Activated gamma-delta T cell (primary cell): ENCODE measurements at places on chromosomes 3 and 15.

- no peak for DNase-seq
Observed at GRCh38 chr3:48553361-48553760, 3.2 kb downstream of the PFKFB4 start.

- no peak for DNase-seq
Observed at GRCh38 chr15:34588046-34588674, 4.7 kb upstream of the GOLGA8B start.

DNA sequence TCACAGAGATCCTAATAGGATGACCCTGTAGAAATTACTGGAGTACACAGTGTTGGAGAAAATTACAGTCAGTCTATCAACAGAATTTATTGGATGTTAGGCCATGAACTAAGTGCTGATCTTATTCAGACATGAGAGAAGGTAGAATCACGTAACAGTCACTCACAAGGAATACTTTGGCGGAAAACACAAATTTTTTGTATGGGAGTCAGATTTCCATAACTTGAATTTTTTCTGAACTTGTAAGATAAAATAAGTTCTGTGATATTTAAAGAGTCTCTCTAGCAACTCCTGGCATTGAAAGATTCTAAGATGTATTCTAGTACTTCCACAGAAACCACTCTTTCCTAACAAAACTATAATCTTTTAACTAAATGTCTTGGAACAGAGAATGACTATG, 178.8 kb upstream of the MME start:
- no peak for DNase-seq

GRCh38 chr3:188497021-188497420, 343.1 kb downstream of the LPP start:
- DNase-seq, result no peak

GRCh38 chr3:88617283-88617682, 467.5 kb downstream of the C3orf38 start:
- no peak for DNase-seq

- DNase-seq, result no peak
Observed at GRCh38 chr3:159770998-159771397, 217.6 kb upstream of the IL12A start.

- DNase-seq, result no peak
Observed at GRCh38 chr3:173591401-173591800, 193.9 kb downstream of the NLGN1 start.

- DNase-seq, result no peak
Observed at GRCh38 chr3:142839831-142840230, 49.1 kb downstream of the PCOLCE2 start.

GRCh38 chr3:89101251-89101650, 6.2 kb upstream of the EPHA3 start:
- DNase-seq, result no peak

- DNase-seq, result no peak
Observed at GRCh38 chr3:188742755-188743550, 428.8 kb upstream of the TPRG1 start.

DNA sequence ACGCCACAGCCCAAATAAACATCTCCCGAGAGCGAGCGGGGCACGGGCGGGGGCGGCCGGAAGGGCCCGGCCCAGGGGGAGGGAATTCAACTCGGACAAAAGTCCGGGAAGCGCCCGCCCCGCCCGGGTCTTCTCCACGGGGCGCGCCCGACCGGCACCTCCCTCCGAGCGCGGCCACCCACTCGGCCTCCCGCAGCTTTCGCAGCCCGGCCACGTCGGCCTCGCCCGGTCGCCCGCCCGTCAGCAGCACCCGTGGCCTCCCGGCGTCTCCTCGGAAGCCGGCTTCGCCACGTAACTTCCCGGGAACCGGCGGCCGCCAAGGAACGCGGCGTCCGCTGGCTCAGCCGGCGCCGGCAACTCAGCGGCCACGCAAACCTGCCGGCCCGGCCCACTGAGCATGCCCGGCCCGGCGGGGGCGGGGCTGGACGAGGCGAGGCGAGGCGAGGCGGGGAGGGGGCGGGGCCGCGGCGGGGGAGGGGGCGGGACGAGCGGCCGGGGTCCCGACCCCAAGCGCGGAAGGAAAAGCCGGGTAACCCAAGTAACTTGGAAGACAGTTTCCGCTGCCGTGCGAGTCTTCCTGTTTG, at the start of gene TJP1:
Gene TJP1, minus strand, starts transcription at position 369 of the 584 bp plus-strand sequence. CDS start 440 bp downstream, outside the sequence.
- no peak for DNase-seq

GRCh38 chr3:181637456-181637855, 74.3 kb upstream of the SOX2 start:
- no peak for DNase-seq

DNA sequence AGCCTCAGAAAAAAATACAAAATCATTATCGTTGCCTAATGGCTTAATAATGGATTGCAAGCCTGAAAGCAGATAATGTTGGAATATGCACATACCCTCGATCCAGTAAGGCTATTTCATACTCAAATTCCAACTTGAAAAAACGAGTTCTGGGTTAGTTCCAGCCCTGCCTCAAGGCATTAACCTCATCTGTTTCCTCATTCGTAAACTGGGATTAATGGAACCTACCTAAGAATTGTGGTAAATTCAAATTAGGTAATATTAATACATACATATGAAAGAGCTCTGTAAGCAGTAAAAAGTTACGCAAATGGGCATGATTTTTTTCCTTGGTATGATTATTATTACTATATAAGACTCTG, 107.5 kb downstream of the SRGAP3 start:
- no peak for DNase-seq

- DNase-seq, result no peak
Observed at GRCh38 chr3:130312374-130312773, 33.1 kb upstream of the COL6A5 start.

DNA sequence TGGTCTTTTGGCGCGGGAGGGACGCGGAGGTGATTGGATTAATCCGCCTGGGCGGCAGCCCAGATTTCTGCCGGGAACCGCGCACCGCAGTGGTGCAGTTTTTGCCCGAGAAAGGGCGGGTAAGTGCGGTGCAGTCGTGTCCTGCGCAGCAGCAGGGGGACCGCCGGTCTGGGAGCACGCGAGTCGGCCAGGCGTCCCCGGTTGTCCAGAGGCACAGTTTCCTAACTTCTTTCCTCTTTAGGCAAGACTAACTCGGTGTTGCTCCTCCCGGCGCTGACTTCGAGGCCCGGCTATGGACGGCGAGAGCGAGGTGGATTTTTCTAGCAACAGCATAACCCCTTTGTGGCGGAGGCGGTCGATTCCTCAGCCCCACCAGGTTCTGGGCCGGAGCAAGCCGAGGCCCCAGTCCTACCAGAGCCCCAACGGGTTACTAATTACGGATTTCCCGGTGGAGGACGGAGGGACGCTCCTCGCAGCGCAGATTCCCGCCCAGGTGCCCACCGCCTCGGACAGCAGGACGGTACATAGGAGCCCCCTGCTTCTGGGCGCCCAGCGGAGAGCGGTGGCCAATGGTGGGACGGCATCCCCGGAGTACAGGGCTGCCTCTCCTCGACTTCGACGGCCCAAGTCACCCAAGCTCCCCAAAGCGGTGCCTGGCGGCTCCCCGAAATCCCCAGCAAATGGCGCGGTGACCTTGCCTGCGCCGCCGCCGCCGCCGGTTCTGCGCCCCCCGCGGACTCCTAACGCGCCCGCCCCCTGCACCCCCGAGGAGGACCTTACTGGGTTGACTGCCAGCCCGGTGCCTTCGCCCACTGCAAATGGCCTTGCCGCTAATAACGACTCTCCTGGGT, 736 bp downstream of the ARHGEF26 start:
- DNase-seq, result peak; percentile 7

GRCh38 chr3:177960014-177960413, 576.2 kb upstream of the KCNMB2 start:
- DNase-seq, result no peak

GRCh38 chr3:147328711-147329110, 77.6 kb downstream of the ZIC4 start:
- no peak for DNase-seq

- no peak for DNase-seq
Observed at GRCh38 chr3:134956844-134957243, 161.8 kb downstream of the EPHB1 start.

DNA sequence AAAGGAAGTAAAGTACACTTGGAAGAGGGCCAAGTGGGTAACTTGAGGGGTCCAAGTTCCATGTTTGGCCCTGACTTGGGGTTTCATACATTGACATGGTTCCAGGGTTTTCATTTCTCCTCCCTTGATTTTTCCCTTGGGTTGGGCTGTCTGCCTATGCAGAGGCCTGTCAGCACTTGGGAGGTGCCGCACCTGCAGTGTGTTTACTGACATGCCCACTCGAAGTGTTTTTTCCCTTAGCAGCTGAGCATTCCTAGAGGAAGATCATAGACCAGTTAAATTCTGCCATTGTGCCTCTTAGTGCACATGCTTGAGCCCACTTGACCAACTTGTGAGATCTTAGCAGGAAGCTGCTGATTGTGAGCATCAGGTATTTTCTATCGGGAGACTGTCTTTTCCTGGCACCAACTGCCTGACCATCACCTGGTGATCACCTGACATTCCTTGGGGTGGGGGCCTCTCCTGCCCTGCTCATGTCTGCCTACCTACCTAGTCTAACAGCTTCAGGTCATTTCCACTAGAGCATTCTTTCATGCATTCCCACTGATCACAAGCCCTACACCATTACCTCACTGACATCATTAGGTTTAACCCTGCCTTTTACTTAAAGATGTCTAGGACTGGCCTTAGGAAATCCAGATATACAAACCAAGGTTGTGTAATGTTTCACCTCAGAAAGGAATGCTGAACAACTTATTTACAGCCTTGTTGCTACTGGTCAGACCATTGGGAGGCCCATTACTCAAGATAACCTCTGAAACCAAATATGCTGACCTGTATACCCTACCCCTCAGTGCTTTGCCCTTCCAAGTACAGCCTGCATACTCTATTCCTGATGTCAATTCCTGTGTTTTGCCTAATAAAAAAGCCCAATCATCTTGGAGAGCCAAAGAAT, 68.3 kb downstream of the CD47 start:
- DNase-seq, result no peak

GRCh38 chr3:177820683-177821316, 623.5 kb upstream of the TBL1XR1 start:
- no peak for DNase-seq

DNA sequence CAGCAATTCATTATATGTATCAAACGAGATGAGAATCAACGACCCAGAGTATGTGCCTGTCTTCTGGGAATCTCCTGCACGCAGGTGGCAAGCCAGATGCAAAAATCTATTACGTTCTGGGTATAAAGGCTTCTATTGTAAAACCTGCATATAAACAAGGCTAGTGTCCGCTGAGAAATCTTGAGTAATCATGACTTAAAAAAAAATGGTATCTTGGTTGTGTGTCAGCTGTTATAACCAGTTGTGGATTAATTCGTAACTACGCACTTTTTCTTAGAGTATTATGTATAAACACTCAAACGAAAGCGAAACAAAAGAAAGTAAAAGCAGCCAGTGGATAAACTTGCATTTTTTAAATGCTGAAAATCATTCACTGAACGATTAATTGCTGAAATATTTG, 509.1 kb downstream of the RSL24D1 start:
- DNase-seq, result no peak

- no peak for DNase-seq
Observed at GRCh38 chr3:126568776-126569342, 10.1 kb upstream of the C3orf22 start.

DNA sequence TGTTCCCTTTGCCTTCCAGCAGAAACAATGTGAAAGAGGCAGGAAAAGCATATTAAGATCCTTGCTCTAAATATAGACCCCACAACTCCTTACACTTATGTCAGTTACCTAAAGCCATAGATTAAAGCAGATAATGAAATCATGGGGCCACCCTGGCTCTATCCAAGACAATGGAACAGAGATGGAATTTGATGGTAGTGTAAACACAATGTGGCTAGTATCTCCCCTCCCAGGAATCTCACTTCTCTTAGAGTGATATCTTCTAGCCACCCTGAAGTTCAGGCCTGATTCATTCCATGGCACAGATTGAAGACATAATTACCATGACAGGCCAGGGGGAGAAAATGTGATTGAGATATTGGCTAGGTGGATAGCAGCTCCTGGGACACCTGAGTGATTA, 32.6 kb downstream of the GALNT15 start:
- no peak for DNase-seq

GRCh38 chr3:43194490-43195114, 88.7 kb upstream of the POMGNT2 start:
- DNase-seq, result no peak

DNA sequence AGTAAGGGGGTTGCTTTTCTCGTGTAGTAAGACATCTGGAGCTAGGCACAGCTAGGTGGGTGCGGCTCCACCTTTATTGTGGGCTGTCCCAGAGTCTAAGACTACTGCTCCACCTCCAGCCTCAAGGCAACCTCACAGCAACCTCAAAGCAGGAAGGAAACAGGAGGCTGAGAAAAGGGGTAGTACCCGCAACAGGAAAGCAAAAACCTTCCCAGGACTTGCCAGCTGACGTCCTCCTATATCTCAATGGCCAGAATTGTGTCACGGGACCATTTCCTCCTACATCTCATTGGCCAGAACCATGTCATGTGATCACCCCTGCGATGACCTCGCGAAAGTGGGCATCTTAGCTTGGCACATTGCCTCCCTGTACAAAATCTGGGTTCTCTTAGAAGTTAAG, 4.3 kb upstream of the GPR160 start:
- DNase-seq, result no peak

DNA sequence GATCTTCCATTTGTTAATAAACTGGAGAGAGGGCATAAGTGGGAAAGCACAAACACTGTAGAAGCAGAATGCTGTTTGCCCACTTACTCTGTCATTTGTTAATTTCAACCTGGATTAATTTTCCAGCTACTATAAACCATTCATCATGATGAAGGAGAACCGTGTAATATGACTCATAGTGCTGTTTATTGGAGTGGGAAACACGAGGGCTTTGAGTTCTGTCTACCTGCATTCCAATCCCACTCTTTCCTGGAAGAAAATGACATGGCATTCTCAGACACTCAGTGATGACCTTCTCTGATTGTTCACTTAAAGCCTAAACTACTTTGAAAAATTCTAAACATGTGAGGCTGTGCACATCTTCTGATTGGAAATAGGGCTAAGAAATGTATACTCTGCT, 826.7 kb downstream of the AGBL1 start:
- DNase-seq, result no peak

DNA sequence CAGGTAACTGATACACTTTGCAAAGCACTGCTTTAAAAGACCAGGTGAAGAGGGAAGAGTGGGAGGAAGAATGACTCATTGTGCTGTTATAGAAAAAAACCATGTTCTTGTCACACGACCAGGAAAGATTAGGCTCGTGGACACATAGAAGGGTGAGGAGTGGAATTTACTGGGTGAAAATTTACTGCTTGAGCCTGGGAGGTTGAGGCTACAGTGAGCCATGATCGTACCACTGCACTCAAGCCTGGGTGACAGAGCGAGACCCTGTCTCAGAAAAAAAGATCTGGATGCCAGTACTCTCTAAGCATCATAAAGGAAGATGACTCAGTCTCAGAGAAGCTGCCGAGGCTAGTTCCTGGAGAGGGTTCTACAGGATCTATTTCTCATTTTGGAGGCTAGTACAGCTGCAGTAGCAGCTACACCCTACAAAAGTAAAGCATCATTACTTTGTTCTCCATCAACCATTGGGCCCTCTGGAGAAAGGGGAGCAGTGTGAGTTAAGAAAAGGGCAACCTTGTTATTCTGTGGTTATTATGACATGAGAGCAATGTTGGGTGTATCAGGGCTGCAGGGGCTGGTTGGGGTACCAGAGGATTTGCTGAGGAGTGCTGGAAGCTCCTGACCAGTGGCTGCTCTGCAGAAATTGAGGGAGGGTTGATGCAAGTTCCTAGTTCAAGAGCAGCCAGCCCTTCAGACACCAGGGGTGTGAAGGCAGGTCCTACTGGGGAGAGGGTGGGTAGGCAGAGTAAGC, 75.4 kb downstream of the CMTM8 start:
- no peak for DNase-seq

- DNase-seq, result no peak
Observed at GRCh38 chr3:141395005-141395589, 26.8 kb downstream of the ZBTB38 start.
